ENCODE measurements at places on chromosomes 16 and 17.
A peak's percentile ranks its signal among the peaks of the same experiment; 100 is the strongest.

DNA sequence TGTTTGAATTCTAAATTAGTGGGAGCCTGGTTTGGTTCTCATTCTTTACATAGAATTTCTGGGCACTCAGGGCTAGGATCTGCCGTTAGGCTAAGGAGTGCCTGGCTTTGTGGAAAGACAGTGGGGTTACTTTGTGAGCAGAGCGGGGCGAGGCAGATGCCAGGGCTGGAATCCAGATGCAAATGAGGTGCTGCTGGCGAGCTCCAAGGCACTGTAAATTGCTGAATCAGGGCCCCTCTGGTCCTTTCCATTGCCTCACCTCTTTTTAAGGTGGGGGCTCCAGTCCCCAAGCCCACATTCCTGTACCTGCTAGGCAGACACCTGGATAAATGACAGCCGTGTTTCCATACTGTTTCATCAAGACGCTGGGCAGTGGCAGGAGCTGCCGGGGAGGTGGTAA is 33.8 kb downstream of the PIPOX start:
- DNase-seq = no peak

GRCh38 chr16:47660540-47660939 is 199.4 kb downstream of the PHKB start:
- peak; percentile 8 for DNase-seq

GRCh38 chr17:36856903-36857381 is 80.3 kb upstream of the LHX1 start:
- DNase-seq = no peak

DNA sequence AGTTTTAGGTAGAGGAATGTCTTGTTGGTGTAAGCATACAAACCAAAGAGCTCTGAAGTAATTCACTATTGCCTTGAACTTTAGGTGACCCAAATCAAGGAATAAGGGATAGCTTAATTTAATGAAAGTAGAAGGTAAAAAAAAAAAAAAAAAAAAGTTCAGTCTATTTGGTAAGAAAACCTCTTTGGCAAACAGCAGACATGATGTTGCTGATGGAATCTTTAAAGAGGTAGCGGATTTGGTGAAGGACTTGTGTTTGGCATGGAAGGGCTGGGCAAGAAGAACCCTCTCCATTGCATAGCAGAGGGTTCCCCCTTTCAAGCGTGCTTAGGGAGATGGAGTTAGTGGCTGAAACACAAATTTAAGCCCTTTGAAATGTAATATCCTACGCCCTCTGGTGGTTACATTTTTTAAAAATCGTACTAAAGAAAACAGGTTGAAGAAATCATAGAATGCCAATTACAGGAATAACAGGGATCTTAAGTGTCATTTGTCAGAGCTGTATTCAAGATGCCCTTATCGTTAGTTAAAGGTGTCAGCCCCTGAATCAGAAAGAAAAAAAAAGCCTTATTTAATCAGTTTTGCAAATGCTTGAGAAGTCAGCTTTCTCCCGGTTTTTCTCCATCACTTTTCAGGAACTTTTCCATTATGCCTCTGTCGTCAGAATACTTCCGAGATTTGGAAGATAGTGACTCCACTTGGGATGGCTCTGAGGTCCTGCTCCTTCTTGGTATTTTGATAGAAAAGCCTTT is 383.1 kb downstream of the KCNJ2 start:
- DNase-seq = peak; percentile 89

GRCh38 chr17:4968486-4969046 is 949 bp upstream of the SPAG7 start:
- DNase-seq = peak; percentile 69

- no peak for DNase-seq
These were observed 603.8 kb upstream of the PSMD7 start for GRCh38 chr16:73692861-73693260.

DNA sequence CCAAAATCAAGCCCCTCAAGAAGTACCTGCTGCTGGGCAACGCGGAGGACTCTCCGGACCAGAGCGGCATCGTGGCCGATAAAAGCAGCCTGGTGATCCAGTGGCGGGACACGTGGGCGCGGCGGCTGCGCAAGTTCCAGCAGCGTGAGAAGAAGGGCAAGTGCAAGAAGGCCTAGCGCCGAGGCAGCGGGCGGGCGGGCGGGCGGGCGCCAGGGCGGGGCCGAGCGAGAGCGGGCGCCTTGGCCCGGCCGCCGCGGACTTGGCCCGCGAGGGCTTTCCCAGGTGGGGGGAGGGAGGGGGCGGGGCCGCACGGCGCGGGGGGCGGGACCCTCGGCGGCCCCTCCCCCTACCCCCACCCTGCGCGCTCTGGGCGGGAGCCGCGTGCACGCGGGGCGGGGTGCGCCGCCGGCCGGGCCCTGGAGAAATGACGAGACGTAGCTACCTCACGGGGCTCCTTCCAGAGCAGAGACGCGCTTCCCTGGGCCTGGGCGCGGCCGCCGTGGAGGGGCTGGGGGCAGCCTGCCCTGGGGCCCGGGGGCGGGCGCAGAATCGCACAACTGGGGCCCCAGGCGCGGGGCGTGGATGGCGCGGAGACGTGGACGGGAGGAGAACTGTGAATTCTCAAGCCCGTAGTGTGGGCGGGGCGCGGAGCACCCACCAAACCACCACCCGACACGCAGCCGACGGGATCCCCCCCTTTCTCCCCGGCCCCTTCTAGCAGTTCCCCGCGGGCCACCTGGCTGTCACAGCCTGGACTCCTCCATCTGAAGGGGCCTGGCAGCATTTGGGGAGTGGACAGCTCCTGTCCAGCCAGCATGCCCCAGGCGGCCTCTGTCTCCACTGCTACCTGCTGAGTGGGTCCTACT is 218.7 kb downstream of the NTN1 start:
- peak; percentile 91 for DNase-seq

GRCh38 chr17:46035112-46035818 is 36.2 kb downstream of the STH start:
- no peak for DNase-seq

- no peak for DNase-seq
These were observed 25.3 kb downstream of the XYLT1 start for GRCh38 chr16:17445421-17445820.
